ENCODE measurements at places on chromosomes 3 and 15.

GRCh38 chr15:63772520-63772919 lies 61.2 kb downstream of the HERC1 start:
- DNase-seq = no peak

- no peak for DNase-seq
Measured at GRCh38 chr3:193396451-193397244, 18.1 kb upstream of the ATP13A5 start.

DNA sequence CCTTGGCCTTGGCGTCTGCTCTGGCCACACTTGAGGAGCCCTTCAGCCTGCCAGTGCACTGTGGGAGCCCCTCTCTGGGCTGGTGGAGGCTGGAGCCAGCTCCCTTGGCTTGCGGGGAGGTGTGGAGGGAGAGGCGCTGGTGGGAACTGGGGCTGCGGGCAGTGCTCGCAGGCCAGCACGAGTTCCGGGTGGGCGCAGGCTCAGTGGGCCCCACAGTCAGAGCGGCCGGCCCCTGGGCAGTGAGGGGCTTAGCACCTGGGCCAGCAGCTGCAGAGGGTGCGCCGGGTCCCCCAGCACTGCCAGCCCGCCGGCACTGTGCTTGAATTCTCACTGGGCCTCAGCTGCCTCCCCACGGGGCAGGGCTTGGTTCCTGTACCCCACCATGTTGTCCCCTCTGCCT lies 68.7 kb upstream of the KCNAB1 start:
- DNase-seq = no peak

DNA sequence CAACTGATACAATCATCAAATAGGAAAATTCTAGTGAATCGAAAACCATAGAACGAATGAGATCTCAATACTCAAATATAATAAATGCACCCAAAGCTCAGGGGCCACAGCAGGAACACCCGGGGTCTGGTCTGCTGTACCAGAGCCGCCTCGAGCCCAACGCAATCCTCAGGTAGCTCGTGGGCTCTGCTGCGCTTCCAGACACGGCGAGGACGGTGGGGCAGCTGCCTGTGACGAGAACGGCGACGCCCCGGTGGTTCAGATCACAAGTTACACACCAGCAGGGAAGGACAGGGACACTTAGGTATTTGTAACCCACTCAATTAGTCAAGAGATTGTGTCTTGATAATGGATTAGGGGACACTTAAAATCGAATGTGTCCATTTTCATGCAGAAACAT lies 54.6 kb downstream of the NIPA2 start:
- no peak for DNase-seq

DNA sequence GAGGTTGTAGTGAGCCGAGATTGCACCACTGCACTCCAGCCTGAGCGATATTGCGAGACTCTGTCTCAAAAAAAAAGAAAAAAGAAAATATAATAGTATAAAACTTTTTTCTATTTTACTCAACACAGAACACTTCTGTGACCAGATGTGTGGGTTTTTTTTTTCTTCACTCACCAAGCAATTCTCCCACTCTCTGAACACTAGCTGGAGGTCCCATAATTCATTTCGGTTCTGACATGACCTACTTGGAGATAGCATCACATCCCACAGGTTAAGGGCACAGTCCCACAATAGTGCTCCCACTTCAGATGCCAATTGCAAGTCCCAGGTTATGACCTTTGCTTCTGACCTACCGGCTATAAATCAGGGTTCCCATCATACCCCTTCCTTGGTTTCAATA lies 35.0 kb downstream of the KAT2B start:
- DNase-seq = no peak

GRCh38 chr3:71873093-71873611 lies 88.2 kb upstream of the PROK2 start:
- DNase-seq = no peak

DNA sequence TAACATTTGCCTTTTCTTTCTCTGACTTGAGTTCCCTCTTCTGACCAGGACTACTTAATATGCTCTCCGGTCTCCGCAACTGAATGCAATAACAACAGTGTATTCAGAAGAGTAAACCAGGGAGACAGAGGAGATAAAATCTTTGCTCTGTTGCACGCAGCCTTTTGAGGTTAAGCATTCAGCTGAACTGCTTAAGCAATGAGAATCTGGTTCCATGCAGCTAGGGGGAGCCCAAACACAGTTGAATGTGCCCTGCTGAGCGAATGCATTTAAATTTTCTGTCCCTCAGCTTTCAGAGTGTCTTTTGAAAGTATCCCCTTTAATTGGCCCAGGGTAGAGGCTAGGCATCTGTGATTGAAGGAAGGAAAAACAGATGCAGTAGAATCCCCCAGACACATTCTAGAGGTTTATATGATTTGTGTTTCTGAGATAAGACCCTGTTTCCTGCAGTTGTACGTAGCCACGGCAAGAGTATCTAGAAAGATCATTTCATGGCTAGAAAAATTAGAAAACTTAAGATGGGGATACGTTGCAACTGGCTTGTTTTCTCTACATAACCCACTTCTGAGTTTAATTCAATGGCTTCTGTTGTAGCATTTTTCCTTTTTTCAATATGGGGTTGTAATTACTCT lies 309.6 kb downstream of the TUSC7 start:
- peak; percentile 1 for DNase-seq

GRCh38 chr3:117887031-117887430 lies 1147.6 kb downstream of the IGSF11 start:
- no peak for DNase-seq

GRCh38 chr15:60713119-60714084 lies 234.5 kb upstream of the ICE2 start:
- DNase-seq = no peak

DNA sequence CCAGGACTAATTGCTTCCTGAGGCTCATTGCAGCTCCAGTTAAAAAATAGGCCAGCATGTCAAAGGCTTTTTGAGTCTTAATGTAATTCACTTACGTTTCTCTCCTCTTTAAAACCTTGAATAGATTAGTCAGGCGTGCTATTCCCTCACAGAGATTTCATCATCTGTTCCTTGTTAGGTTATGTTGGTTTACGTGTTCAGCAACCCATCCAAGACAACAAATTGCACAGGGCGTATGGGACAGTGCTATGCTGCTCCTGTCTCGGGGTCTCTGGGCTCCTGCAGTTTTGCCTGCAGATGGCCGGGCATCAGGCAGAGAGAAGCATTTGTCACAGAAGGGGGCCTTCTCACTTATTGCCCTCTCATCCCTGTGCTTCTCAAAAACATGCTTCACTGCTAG lies 117.1 kb downstream of the CHDH start:
- DNase-seq = no peak

DNA sequence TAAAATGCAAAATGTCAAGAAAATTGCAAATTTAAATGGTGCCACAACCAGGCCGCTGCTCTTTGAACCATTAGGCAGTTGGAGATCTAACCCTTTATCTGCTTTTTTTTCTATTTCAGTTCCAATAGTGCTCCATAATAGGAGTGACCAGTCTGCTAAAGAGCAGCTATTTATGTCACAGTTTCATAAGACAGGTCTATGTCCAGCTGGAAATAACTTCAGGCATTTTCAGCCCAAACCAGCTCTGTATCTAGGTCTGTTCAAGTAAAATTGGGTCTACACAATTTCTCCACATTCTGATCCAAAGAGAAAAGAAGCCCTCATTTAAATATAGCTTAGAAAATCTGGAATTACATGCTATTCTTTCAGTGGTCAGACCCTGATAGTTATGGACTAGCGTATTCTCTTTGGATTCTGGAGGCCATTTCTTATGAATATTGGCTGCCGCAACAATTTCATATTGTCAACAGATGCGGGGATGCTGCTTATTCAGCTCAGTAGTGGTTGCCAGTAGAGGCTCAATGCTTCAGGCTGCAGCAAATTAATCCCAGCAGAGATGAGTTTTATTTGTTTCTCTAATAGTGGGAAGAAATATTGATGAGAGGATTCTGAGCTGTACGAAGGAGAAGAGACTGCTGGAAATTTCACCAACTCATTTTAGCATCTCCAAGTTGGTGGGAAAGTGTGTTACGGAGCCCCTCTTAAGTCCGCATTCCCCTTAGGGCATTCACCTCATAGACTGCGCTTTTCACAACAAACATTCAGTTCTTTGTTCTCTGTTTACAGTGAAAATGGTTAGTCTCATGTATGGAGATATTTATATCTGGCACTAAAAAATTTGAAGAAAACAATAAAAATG lies 887.0 kb downstream of the ROBO1 start:
- no peak for DNase-seq

- DNase-seq = no peak
Measured at GRCh38 chr3:183386651-183387050, 41.8 kb downstream of the MCF2L2 start.

GRCh38 chr3:60125686-60126085 lies 1075.9 kb upstream of the CFAP20DC start:
- DNase-seq = no peak

DNA sequence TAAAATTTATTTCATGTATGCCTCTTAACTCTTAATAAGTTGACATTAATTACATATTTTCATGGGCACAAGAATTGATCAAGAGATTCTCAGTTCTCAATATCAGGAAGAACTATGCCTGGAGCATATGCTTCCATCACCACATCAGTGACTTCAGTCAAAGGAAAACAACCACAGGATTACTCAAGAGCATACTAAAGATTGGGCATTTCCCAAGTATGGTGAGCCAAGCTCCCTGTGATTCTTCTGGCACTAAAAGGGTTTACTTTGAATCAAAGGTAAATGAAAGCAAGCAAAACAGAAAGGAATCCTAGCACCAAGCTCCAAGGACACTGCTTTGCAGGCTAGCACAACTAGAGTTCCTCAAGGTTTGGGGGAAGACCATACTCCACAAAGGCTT lies 44.6 kb downstream of the FMN1 start:
- no peak for DNase-seq

DNA sequence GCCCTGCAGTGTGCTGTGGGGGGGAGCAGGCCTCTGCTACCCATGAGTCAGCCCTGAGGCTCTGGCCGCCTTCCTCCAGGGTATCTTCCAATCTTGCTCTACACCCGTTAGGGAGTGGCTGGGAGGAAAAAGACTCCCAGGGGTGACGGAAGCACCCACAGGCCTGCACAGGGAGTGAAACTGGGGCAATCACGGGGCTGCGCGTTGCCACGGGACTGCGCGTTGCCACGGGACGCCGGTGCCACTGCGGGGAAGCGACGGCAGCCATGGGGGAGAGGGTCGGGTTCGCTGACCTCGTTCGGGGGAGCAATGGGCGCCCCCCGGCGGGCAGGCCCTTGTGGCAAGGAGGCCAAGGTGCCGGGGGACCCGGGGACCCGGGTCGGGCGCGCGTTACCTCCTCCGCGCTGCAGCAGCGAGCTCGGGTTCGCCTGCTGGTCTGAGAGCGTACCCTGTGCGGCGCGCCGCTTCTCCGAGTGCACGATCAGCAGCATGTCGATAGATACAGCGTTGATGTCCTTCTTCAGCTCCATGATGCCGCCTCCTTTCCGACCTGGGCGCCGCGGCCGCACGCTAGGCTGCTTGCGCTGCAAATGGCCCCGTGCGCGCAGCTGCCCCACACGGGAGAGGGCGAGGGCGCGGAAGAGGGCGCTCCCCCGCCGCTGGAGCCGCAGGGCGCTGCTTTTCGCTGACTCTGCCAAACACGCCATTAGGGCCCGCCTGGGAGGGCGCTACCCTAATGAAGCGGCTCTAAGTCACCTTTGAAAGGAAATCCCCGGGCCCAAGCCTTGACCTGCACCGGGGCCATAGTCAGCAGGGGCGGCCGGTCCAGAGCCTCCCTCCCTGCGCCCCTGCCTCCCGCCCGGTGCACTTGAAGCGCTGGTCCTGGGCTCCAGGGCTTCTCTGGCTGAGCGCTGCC lies at the start of gene KY:
Gene KY, minus strand, starts transcription at position 592 of the 916 bp plus-strand sequence. Its CDS starts 62 bp downstream, at position 530.
- DNase-seq = peak; percentile 3

DNA sequence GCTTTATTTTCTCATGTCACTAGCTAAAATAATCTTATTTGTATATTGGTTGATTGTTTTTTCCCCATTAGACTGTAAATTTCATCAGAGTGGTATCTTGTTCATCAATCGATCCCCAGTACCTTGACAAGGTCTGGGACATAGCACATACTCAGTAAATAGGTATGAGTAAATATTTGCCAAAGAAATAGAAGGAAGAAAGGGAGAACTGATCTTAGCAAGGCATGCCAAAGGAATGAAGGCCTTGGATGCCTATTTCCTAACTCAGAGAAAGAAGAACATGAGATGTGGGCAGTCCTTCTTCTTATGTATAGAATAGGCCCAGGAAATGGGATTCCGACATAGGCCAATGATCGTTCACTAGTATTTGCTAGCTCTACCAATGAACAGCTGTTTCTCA lies 54.7 kb downstream of the ISL2 start:
- DNase-seq = no peak

- DNase-seq = no peak
Measured at GRCh38 chr3:131630807-131631206, 128.0 kb upstream of the MRPL3 start.

DNA sequence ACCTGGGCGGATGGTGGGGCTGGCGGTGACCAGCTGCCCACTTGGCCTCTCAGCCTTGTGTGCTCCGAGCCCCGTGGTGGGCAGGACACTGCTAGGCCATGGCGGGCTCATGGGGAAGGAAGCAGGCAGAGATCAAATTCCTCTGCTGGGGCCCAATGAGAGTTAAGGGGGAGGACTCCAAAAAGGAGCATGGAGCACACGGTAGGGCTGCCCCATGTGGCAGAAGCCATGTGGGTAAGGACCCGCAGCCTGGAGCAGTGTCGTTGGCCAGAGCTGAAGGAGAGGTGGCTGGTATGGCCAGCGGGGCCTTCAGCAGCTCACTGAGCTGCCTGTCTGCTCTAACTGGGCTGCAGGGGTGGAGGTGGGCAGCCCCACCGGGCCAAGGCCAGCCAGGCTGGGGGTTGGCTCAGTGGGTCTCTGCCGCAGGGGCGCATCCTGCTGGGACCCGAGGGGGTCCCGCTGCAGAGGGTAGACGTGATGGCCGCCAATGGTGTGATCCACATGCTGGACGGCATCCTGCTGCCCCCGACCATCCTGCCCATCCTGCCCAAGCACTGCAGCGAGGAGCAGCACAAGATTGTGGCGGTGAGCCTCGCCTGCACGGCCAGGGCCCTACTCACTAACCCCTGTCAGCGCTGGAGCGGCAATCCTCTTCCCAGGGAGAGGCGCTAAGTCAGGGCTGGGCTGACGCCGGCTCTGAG lies 11.3 kb downstream of the STAB1 start:
- DNase-seq = no peak
